ENCODE measurements at places on chromosomes 5 and 9. TPM values are rescaled to one million over a fixed set of nuclear protein-coding genes. Genes with fewer than 3 reads are reported as not detected.

The PCDHGB4 gene
- 5.9 TPM for total RNA-seq

The PRSS3 gene
- 5.1 TPM for total RNA-seq

The SLC34A3 gene
- total RNA-seq: not detected

The ANKRD20A1 gene
- total RNA-seq: not detected

The FBP2 gene
- total RNA-seq: under 0.01 TPM

The PFN3 gene
- 1.1 TPM for total RNA-seq

The TPPP gene
- total RNA-seq: not detected

The CACNA1B gene
- under 0.01 TPM for total RNA-seq

The POU5F2 gene
- 1.5 TPM for total RNA-seq

The RIC1 gene
- total RNA-seq: 27.6 TPM

The RAD50 gene
- total RNA-seq: 30.5 TPM

The CCL19 gene
- not detected for total RNA-seq

The NOP16 gene
- 22.3 TPM for total RNA-seq

The F12 gene
- total RNA-seq: 0.39 TPM

The SAXO1 gene
- not detected for total RNA-seq

The CORO2A gene
- under 0.01 TPM for total RNA-seq

The SPINK13 gene
- not detected for total RNA-seq

The PCDHGB7 gene
- total RNA-seq: 5.9 TPM

The FRRS1L gene
- not detected for total RNA-seq

The HTR4 gene
- not detected for total RNA-seq

The NR6A1 gene
- 0.39 TPM for total RNA-seq

All from subcutaneous preadipocyte (primary cell).